Colonic mucosa (tissue), 4 donors: ENCODE measurements at places on chromosomes 5 and 9. TPM values are rescaled to one million over a fixed set of nuclear protein-coding genes. Genes with fewer than 3 reads are reported as not detected.

The FAM200C gene
- total RNA-seq, result 2.3 TPM

The LCN15 gene
- 3.4 TPM for total RNA-seq

The EFNA5 gene
- total RNA-seq, result 9.7 TPM

The ENTPD2 gene
- 22.1 TPM for total RNA-seq

The MYOZ3 gene
- 0.12 TPM for total RNA-seq
